ENCODE measurements at places on chromosomes 11 and 22.

GRCh38 chr11:93905384-93905783 lies 55.0 kb upstream of the VSTM5 start:
- DNase-seq = no peak

- DNase-seq = no peak
These were observed 3.2 kb downstream of the ST14 start for GRCh38 chr11:130162733-130163132.

DNA sequence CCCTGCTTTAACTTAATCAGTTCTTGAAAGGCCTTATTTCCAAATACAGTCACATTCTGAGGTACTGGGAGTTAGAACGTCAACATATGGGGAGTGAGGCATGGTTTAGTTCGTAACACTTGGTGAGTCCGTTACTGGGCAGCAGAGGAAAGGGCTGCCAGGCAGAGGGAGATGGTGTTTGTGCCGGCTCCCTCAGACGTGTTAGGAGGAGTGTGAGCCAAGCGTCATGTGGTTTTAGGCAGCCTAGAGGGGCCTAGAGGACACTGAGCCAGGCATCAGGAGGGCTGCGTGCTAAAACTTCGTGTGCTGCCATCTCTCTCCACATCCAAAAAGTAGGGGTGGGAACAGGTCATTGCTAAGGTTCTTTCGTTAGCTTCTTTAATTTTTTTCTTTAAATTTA lies 10.2 kb downstream of the BCR start:
- DNase-seq = no peak

GRCh38 chr11:72157131-72157530 lies 21.6 kb downstream of the FOLR3 start:
- DNase-seq = no peak

- no peak for DNase-seq
These were observed 831.6 kb downstream of the KCNA4 start for GRCh38 chr11:29184939-29185890.

- DNase-seq = no peak
These were observed 545 bp downstream of the FEN1 start for GRCh38 chr11:61793083-61793828.

- no peak for DNase-seq
These were observed 47.5 kb upstream of the TENM4 start for GRCh38 chr11:79488286-79488685.

GRCh38 chr22:40081662-40082061 lies 86.9 kb downstream of the FAM83F start:
- DNase-seq = no peak

- DNase-seq = no peak
These were observed 855.0 kb downstream of the METTL15 start for GRCh38 chr11:28963187-28963586.

DNA sequence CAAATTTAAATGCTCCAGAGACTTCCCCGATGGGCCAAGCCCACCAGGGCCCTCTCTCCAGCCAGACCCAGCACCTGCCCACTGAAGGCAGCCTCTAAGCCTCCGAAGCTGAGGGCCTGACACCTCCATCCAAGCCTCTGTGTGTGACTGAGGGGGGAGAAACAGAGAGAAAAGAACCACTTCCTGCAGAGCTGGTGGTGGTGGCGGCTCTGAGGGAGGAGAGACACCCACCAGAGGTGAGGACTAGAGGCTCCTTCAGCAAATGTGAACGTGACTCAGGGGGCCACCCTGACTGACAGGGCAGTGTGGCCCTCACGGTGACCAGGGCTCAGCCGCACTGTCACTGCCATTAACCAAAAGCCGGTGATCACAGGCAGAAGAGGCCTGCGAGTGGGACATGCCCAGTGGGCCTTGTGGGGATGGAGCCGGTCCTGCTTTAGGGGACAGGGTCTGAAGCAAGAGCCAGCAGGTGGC lies 31.0 kb upstream of the CD5 start:
- DNase-seq = peak; percentile 49

DNA sequence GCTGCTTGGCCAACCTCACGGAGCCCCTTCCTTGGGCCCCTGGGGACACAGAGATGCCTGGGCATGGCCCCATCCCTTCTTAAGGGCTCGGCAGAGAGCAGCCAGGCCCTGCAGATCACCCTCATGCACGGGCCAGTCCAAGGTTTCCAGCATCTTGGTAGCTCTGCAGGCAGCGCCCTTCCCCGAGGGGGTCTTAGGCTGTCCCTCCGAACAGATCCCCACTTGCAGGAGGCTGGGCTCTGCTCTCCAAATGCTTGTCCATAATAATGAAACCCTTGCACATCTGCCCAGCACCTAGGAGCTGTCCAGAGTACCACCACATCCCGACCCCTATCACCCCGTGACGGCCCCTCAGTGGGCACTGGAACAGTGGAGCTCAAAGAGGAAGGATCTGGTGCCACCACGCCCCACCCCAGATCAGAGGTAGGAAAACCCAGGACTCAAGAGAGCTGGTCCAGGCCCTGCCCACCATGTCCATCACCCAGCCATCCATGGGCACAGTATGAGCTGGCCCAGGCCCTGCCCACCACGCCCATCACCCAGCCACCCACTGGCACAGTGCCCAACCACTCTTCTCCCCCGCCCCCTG lies 92.5 kb upstream of the PRR5 start:
- no peak for DNase-seq

- DNase-seq = no peak
These were observed 1.8 kb downstream of the TTC17 start for GRCh38 chr11:43360361-43361032.

- no peak for DNase-seq
These were observed at the start of gene DESI1 for GRCh38 chr22:41620589-41621098. Gene DESI1, minus strand, starts transcription at chr22:41621043. Its CDS starts 204 bp downstream, at chr22:41620839.

DNA sequence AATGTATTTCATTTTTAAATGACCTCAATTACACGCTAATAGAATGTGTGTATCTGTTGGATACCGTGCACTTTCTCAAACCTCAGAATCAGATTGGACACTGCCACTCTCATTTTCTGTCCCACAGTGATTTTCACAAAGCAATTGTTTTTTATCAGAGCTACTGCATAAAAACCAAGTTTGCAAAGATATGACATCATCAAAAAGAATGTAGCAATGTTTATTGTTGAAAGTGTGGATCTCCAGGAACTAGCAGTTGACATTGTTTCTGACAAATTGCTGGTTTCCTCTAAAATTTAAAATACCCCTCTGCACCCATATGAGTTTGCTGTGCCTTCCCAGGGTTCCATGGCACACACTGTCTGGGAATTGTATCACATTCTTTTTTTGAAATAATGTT lies 362.7 kb upstream of the DDI1 start:
- DNase-seq = no peak

GRCh38 chr11:9138612-9139579 lies 47.5 kb upstream of the SCUBE2 start:
- peak; percentile 21 for DNase-seq

GRCh38 chr22:33476716-33477115 lies 418.5 kb upstream of the SYN3 start:
- DNase-seq = no peak

GRCh38 chr11:14184028-14184940 lies 174.7 kb downstream of the RRAS2 start:
- no peak for DNase-seq

- no peak for DNase-seq
These were observed 78.2 kb downstream of the PPFIBP2 start for GRCh38 chr11:7591987-7592386.

DNA sequence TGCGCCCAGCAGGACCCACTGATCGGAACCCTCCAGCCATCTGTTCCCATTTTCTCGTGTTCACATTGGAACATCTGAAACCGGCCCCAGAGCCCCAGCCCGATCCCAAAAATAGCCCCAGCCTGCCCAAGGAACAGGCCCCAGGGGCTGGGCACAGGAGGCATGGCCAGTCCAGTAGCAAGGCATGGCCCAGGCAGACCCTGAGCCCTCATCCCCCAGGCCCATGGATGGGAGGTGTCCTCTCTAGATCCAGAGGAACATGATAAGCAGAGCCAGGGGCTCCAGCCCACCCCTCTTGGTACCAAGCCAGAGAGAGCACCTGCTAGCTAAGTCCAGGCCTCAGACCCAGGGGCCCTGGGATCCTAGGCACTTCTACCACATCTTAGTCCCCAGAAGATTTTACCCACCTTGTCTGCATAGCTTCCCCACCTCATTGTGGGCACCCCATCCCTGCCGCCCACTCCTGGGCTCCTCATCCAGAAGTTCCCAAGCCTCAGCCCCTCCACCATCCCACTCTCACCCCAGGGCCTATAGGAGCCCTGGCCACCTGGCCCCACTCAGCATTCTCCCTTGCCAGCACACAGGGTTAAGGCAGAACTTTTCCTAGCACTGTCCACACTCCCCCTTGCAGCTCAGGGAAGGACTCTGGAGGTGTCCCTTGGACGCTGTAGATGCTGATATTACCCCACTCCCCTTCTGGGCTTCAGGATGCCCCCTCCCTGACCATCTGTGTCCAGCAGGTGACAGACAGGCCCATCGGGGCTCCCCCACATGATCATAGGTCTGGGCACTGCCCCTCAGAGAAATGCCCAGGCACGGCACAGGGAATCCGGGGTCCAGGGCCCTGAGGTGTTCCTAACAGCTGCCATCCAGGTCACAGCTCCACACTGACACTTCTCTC lies 9.5 kb downstream of the BCL9L start:
- DNase-seq = no peak

DNA sequence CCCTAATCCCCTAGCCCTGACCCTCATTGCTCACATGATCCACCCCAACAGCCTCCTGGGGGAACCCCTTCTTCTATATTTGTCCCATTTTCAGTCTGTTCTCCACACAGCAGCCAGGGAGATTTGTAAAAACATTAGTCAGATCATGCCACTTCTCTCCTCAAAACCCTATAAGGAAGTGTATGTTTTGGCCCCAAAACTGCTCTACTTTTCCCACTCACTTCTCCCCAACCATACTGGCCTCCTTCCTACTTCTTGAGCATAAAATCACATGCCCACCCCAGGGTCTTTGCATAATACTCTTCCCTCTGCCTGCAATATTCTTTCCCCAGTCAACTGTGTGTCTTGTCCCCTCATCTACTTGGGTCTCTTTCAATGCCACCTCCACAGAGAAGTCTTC lies 4.7 kb upstream of the SLC22A12 start:
- DNase-seq = no peak

- DNase-seq = no peak
These were observed 15.5 kb upstream of the RASD2 start for GRCh38 chr22:35524966-35525686.

DNA sequence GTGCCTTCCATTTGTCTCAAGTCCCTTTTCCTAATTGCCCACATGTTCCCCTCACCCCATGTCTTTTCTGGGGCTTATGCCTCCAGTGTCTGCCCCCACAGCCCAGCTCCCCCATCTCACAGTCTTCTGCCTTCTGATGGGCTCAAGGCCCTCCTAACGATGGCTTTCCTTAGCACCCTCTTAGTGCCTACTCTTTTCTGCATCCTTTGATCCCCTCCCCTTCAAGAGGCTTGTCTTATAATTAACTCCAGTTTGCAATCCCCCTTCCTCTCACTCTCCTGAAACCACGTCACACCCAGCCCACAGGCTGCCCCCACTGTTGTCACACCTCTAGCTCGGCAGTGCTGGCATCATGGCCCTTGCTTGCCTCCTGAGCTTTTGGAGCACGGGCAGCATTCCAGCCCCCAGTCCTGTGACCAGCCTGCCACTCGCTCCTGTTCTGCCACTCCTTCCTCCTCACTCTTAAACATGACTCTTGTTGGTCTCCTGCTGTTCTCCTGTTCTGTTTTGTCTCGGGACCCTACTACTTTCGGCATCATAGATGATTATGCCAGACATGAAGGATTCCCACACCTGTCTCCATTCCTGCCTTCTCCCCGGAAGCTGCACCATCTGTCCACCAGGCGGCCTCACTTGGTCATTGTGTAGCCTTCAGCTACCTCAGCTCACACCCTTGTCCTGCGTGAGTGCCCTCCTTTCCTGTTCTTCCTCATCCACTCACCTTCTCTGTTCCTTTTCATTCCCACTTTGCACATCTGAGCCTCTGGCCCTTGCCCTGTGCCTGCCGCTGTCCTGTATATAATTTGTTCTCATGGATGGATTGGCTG lies 26.1 kb downstream of the UBE2L3 start:
- DNase-seq = no peak

- DNase-seq = no peak
These were observed 730.6 kb downstream of the METTL15 start for GRCh38 chr11:28838741-28839140.

- peak; percentile 29 for DNase-seq
These were observed 509 bp upstream of the PRRG4 start for GRCh38 chr11:32829157-32829679.

DNA sequence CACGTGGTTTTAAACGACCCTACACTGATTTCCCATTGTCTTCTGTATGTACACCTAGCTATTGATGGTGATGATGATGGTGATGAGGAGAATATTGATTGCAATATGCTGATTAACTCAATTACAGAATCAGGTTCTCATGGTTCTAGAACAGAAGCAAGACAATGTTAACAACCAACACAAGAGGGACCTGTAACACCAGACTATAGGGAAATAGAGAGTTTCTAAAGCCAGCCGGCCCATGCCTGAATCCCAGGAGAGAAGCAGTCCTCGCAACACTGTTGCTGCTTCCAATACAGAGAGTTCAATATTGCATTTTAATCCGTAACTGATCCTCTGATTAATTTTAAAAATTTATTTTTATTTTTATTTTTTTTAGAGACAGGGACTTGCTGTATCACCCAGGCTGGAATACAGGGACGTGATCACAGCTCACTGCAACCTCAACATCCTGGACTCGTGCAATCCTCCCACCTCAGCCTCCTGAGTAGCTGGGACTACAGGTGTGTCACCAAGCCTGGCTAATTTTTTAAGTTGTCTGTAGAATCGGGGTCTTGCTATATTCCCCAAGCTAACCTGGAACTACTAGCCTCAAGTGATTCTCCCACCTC lies 22.2 kb upstream of the UBASH3B start:
- DNase-seq = peak; percentile 8

GRCh38 chr22:46036558-46037408 lies 59.8 kb upstream of the WNT7B start:
- peak; percentile 56 for DNase-seq

DNA sequence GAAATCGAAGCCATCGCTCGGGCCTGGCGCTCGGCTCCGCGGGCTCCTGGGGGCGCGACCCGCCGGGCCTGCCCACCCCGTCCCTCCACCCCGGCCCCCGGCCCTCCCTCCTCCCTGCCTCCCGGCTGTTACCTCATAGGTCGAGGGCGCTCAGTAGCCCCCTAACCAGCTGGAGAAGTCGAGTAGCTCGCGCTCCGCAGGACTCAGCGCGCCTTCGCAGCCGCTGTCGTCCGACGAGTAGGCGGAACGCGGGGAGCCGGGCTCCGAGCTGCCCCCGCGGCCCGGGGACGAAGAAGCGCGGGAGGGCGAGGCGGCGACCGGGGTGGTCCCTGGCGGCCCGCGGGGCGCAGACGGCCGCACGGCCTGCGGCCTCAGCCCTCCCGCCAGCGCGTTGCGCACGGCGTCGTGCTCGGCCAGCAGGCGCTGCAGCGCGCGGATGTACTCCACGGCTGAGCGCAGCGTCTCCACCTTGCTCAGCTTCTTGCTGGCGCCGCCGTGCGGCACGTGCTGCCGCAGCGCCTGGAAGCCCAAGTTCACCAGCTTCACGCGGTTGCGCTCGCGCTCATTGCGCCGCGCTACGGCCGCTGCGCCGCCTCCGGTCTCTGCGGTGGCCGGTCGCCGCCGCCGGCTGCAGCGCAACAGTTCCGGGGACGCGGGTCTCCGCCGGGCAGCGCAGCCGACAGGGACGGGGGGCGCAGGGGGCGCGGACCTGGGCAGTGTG lies 627 bp downstream of the ASCL2 start:
- DNase-seq = peak; percentile 74

GRCh38 chr11:61972672-61973475 lies 5.4 kb upstream of the FTH1 start:
- peak; percentile 69 for DNase-seq
